ENCODE measurements at places on chromosomes 12 and 14.
A peak's percentile ranks its signal among the peaks of the same experiment; 100 is the strongest.

GRCh38 chr14:24147761-24148428 lies 597 bp downstream of the RNF31 start:
- no peak for DNase-seq

- DNase-seq = peak; percentile 72
These were observed at the start of gene ESPL1 for GRCh38 chr12:53267999-53268629. Gene ESPL1, plus strand, starts transcription at chr12:53268299. Its CDS starts 468 bp downstream, at chr12:53268767.

DNA sequence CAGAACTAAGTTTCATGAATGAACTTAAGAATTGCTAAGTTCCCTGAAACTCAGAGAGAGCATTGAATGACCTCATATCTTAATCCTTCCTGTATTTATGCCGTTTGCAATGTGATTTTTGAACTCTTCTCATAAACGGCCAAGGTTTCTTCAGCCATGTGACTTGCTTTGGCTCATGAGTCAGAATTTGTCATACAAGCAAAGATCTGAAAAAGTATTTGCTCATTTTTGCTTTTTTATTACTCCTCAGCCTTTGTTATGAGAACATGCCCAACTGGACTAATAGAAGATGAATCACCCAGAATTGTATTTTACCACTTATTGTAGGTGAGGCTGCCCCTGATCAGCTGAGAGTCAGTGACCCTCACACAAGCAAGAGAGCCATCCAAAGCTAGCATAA lies 693.8 kb downstream of the BCL11B start:
- DNase-seq = no peak

GRCh38 chr14:73797543-73798265 lies 53.9 kb upstream of the PTGR2 start:
- no peak for DNase-seq

GRCh38 chr12:52837781-52838608 lies 3.9 kb upstream of the KRT79 start:
- DNase-seq = no peak

DNA sequence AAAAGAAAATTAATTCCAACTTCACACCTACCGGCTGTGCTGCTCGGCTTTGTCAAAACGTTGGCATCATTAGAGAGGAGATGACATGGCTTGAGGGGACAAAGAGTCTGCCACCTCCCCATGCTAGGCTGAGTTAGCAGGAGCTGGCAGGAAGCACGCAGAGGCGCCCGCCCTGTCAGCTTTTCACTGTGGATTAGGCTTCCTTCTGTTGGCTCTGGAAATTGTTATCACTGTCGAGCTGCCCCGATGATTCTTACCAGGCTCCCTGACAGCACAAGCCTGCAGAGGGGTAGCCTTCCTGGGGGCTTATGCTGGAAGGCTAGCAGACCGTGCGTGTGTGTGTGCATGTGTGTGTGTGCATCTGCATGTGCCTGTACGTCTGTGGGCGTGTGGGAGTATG lies 490.9 kb upstream of the TBX3 start:
- no peak for DNase-seq

Data from T-helper 22 cell (primary cell).